ENCODE measurements at places on chromosomes 13 and 19.

DNA sequence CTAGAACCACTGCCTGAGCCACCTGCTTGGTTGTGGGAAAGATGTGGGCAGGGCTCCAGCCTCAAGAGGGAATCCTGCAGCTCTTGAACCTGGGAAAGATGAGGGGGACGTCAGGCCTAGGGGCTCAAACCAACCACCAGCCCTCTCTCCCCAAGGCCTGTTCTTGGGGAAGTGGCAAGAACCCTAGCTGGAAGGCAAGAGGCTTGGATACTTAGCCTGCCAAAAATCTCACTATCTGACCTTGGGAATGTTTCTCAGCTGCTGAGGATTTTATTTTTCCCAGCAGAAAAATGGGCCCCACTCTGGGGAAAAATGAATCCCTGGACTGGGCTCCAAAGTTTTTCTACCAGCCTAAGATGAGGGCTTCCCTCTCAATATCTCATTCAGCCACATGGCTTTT is 4.6 kb downstream of the USHBP1 start:
- no peak for DNase-seq

GRCh38 chr13:107427536-107427935 is 787.8 kb downstream of the LIG4 start:
- DNase-seq: no peak

DNA sequence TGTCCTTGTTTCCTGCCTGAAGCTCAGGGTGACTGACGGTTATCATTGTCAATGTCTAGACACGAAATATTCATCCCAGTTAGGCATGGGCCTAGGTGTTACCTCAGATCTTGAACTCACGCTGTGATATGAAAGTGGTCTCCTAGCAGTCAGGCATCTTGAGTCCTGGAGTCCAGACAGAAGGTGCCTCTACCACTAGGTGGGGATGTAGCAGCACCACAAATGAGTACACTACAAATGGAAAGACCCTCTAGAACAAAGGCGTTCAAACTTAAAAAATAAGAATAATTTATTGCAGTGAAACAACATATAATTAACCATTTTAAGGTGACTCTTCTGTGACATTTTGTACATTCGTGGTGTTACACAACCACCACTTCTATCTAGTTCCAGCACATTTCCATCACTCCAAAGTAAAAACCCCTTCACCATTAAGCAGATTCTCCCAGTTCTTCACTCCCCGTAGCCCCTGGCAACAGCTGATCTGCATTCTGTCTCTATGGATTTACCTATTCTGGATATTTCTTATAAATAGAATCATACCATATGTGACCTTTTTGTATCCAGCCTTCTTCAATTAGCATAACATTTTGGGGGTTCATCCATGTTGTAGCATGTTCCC is 11.9 kb upstream of the FRY start:
- DNase-seq: no peak

DNA sequence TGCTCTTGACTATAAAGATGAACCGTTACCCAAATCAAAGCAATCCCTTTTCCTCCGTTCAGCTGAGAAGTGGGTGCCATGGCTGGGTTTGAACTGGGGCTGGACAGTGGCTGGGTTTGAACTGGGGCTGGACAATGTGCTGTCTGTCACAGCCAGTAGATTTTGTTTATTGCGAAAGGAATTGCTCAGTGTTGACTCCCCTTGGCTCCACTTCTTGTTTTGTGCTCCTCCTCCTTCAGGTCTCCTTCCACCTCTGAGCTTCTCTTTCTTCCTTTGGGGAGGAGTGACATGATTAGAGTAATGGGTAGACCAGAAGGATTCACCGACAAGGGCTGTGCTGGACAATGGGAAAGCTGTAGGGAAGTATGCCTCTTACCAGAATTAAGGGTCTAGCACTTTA is 19.4 kb upstream of the MBNL2 start:
- no peak for DNase-seq

DNA sequence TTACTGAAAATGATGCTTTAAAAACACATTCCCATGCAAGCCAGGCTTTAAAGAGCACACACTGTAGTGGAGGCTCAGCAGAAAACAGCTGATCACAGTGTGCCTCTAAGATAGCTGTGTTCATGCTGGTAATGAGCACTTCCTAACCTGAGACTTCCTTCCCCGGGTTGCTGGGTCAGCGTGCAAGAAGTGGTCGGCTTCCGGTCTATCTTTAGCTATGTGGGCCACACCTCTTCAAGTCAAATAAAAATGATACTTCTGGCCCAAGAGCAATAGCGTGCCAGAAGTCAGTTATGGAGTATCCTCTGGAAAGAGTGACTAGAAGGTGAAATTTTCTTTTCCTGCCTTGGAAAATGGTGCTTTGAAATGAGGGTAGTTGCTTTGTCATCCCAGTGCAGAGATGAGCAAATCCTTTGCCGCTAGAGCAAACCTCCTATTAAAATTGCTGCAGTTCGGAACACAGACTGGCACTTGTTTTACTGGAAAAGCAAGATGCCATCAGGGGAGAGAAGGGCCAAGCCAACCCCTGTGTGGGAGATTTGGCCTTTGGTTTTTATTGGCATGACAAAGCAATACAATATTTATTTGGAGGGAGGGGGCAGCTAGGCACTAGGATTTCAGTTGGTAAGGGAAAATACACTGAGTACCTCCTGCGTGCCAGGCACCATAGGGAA is 64.2 kb downstream of the ARHGAP35 start:
- DNase-seq: no peak

GRCh38 chr13:33380487-33381079 is 95.0 kb upstream of the STARD13 start:
- no peak for DNase-seq

GRCh38 chr19:31723101-31723500 is 373.9 kb upstream of the TSHZ3 start:
- no peak for DNase-seq

GRCh38 chr13:49669735-49670309 is 21.5 kb downstream of the EBPL start:
- DNase-seq: no peak

GRCh38 chr13:41224113-41225110 is 30.0 kb upstream of the KBTBD7 start:
- DNase-seq: no peak

- no peak for DNase-seq
These were observed 14.4 kb downstream of the CEBPA start for GRCh38 chr19:33287927-33288326.

DNA sequence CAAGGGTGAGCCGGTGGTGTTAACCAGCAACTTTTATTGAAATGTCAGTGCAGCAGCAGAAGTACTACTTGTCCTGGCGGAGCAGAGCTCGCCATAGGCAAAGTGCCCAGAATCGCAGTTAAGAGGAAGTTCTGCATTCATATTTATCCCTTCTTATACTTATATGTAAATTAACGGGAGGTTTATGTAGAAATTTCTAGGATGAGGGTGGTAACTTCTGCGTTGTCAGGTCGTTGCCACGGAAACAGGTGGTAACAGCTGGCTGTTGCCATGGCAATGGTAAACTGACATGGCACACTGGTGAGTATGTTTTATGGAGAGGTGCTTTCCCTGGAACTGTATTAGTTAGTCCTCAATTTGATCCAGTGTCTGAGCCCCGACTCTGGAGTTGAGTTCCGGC is 2494.9 kb upstream of the PCDH20 start:
- DNase-seq: no peak

- no peak for DNase-seq
These were observed 96.2 kb upstream of the RFC3 start for GRCh38 chr13:33721724-33722123.

DNA sequence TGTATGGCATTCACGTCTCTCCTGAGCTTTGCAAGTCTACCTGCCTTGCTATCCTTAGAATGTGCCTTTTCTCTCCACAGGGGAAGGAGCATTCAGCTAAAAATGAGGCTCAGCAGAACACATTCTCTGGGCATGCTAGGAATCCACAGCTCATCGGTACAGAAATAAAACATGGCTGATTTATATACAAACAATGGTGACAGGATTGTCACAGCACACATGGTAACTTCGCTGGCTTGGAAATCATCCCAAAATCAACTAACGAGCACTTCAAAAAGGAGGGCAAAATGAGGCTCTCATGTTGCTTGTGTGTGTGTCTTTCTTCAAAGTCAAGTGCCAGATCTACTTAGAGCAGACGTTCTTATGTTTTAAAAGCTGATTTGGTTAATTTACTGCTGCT is 373.0 kb downstream of the FGF14 start:
- no peak for DNase-seq

DNA sequence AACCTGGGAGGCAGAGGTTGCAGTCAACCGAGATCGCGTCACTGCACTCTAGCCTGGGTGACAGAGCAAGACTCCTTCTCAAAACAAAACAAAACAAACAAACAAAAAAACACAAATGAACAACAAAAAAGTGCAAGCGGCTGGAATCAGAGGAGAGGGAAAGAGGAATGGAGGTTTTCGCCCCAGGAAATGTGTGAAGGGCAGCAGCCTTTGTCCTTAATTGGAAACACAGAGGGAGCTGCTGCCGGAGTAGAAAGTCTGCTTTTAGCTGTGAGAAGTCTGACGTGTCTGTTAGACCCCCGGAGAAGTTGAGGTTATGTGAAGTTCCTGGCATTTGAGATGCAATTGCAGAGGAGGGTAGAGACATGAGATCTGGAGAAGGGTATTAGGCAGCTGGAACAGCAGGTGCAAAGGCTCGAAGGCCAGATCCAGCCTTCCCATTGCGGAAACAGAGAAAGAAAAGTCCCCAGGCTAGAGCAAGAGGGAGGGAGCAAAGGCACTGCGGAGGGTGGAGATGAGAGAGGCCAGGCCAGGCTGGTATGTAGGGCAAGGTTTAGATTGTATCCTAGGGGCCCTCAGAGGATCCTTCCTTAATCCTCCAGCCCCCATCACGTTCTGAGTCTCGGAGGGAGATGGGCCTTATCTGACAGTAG is 473 bp downstream of the TMIGD2 start:
- DNase-seq: no peak

- no peak for DNase-seq
These were observed 37.2 kb downstream of the SIGLEC7 start for GRCh38 chr19:51179256-51179655.

DNA sequence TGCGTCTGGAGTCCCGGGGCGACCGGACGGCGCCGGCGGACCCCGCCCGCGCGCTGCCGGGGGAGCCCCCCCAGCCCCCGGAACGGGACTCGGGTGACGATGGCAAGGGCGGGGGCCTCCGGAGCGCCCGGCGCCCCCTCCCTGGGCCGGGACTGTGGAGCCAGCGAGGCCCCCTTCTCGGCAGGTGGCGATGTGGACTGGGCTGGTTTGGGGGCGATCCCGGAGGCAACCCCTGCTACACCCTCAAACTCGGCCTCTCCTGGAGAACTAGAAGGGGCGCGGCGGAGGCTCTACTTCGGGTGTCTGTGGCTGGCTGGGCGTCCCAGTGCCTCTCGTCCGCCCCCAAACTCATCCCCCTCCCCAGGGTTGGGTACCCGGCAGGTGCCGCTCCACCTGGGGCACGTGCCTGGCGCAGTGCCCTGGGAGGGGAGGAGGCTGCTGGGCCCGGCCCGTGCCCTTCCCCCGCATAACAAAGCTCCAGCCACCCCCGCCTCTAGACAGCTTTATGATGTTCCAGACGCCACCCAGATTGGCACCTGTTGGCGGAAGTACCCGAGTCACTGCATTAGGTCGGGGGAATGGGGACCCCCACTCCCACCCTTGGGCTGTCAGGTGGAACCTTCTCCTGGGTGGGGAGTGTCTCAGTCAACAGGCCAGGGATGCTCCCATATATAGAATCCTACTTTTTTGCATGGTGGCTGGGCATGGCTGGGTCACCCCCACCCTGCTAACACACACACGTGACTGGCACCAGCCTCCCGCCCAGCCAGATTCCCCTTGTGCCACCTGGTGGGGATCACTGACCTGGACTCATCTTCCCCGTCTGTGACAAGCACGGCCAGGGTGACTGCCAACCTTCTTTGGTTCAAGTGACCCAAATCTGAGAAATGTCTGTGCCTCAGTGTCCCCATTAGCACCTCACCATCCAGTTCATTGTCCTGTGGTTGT is 722 bp downstream of the PKN1 start:
- DNase-seq: no peak

DNA sequence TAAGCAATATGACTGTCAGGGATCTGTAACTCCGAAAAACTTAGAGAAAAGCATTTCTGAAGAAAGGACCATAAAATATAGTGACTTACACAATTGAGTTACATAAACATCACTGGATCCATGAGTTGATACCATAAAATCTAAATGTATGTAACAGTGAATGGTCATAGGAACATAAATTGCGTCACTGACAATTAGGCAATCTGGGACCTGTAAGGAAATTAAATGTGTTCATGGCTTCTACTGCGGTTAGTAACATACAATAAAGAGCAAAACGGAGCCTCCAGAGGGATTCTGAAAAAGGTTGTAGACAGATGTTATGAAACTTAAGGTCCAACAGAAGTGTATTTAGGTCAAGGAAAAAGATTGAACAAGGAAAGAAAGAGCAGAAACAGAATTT is 27.1 kb downstream of the POU4F1 start:
- DNase-seq: no peak

- DNase-seq: no peak
These were observed 4.7 kb upstream of the SLC5A5 start for GRCh38 chr19:17866964-17867486.

DNA sequence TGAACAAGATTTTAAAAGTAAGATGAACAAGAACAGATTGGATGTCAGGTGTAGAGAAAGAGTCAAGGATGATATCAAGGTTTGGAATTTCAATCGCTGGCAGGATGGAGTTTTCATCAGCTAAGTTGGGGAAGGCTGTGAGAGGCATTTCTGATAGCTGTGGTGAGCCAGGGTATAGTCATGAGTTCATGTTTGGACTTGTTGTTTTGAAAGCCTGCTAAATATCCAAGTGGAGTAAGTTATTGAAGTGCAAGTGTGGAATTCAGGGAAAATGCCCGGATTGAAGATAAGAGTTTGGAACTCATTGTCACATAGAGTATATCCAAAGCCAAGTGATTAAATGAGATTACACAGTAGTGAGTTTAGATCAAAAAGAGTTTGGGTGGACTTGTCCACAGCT is 11.0 kb upstream of the EPSTI1 start:
- no peak for DNase-seq

- DNase-seq: no peak
These were observed 235.9 kb downstream of the NHLRC3 start for GRCh38 chr13:39273953-39274738.

- no peak for DNase-seq
These were observed 9.2 kb upstream of the OVOL3 start for GRCh38 chr19:36101550-36102327.

GRCh38 chr13:65826657-65827056 is 1403.5 kb downstream of the PCDH9 start:
- no peak for DNase-seq

DNA sequence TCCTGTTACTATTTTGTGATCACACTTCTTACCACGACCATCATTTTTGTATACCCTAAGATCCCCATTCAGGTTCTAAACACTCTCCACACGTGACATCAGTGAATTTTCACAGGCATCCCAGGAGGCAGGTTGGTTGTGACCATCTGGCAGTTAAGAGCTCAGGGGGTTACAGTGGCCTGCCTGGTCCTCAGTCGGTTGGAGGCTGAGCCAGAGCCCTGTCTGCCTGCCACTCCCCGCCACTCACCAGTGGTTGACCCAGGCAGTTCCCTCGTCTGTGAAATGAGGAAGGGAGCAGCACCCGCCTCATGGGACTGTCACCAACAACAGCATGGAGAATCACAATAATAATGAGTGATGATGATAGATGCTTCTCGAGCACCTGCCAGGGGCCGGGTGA is 36.4 kb upstream of the EHD2 start:
- no peak for DNase-seq
